Activated naive CD4-positive, alpha-beta T cell treated with Interleukin-2 at 50 U/mL for 16 hours (primary cell): ENCODE measurements at places on chromosomes 4 and X.
A peak's percentile ranks its signal among the peaks of the same experiment; 100 is the strongest.

DNA sequence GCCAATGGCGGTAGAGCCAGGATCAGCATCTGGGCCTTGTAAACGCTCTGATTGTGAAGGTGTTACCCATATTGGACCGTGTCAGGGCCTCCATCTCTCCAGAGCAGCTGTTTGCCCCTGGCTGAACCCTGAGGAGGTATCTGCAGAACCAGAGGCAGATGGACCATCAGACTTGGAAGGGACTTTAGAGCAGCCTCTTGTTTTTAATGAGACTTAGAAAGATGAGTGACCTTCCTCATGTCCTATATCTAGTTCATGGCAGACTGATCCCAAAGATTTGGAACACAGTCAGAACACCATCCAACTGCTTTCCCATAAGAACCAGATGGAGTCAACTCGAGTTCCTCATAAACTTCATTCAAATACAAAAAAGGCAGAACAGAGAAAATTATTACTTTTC, 135.1 kb upstream of the MSX1 start:
- no peak for DNase-seq

DNA sequence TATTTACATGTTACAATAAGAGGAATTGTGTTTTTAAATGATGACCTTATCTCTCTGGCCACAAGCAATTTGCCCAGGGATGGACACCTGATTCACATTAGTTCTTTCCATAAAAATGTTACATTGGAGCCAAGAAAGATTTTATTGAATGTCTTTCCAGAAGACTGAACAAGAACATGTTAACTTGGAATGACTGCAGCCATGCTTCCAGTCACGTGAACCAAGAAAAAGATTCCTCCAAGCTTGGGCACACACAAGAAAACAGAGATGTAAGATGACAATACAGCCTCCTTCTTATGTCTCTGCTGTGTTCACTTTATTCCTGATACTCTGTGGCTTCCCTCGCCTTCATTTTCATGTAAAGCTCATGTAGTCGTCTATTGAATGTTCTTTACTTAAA, 737.6 kb downstream of the TRIML1 start:
- no peak for DNase-seq

- DNase-seq: no peak
These were observed 60.7 kb downstream of the PRDM5 start for GRCh38 chr4:120861852-120862251.

GRCh38 chrX:9560219-9560618, 95.4 kb downstream of the TBL1X start:
- no peak for DNase-seq

GRCh38 chrX:38138157-38138891, 82.3 kb downstream of the SRPX start:
- no peak for DNase-seq

DNA sequence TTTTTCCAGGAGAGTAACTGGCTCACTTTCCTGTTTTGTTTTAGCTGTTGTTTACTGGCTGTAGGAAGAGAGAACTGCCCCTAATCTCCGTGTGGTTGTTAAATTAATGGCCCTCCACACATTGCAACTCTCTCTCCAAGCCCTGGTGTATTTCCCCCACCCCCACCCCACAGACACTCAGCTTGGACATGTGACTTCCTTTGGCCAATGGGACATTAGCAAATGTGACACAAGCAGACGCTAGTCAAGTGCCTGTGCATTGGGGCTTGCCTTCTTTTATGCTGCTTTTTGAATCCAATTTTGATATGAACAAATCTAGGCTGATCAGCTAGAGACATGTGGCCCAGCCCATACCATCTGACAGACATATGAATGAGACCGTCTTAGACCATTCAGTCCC, 59.6 kb upstream of the TAB3 start:
- DNase-seq: no peak

GRCh38 chr4:125725957-125726525, 411.3 kb downstream of the FAT4 start:
- no peak for DNase-seq

GRCh38 chr4:162498168-162498567, 334.4 kb upstream of the FSTL5 start:
- DNase-seq: no peak

- peak; percentile 67 for DNase-seq
These were observed 77.3 kb downstream of the ARSJ start for GRCh38 chr4:113901994-113902787.

GRCh38 chr4:14100349-14100748, 472.8 kb upstream of the BOD1L1 start:
- DNase-seq: no peak

GRCh38 chr4:62360156-62360545, 1160.0 kb downstream of the ADGRL3 start:
- no peak for DNase-seq

DNA sequence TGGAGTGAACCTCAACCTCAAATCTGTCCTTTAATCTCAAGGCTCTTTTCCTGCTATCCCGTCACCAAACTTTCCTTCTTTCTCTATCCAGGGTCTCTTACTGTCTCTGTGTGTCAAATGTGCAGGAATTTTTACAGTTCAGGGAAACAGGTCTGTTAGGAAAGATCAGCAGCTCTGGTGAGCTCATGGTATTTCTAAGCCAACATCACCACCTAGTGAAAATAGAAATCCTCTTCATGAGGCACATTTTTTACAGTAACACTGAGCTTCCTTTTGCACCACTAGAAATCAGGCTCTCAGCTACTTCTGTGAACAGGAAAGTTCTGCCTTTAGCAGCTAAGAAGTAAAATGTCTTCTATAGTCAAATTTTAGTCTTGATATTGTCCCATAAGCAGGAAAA, 39.6 kb downstream of the NUDT11 start:
- no peak for DNase-seq

GRCh38 chrX:150575419-150575814, 7.0 kb downstream of the MTM1 start:
- peak; percentile 69 for DNase-seq

DNA sequence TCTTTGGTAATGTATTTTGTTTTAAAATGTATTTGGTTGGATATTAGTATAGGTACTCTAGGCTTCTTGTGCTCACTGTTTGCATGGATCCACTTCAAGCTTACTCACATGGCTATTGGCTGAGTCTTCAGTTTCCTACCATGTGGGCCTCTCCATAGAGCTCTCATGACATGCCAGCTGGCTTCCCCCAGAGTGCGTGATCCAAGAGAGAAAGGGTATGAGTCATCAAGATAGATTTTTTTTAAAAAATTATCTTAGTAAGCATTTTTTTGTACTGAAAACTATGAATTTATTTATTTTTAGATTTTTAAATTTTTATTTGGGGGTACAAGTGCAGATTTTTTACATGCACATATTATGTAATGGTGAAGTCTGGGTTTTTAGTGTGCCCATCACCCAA, 219.1 kb upstream of the AMOT start:
- DNase-seq: no peak

DNA sequence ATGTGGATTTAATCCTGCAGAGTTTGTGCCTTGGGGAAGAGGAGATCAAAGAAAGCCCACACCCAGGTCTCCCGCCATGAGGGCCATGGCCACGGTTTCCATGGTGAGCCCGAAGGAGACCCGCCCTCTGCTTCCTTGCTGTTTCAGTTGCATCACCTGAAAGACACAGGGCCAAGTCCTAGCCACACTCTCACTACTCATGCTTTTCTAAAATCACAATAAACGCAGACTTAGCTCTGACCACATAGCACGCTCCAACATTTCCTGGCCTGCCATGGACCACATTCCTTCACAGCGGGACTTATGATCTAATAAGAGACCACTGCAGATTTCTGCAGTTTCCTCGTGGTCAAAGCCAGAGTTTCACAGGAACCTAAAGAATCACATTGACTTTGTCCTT, 426.0 kb upstream of the NR3C2 start:
- no peak for DNase-seq
